ENCODE measurements at places on chromosomes 6 and 20.

GRCh38 chr6:167538746-167539145 lies 213.9 kb downstream of the TTLL2 start:
- no peak for DNase-seq

- no peak for DNase-seq
These were observed 46.6 kb downstream of the UBR2 start for GRCh38 chr6:42610416-42610815.

DNA sequence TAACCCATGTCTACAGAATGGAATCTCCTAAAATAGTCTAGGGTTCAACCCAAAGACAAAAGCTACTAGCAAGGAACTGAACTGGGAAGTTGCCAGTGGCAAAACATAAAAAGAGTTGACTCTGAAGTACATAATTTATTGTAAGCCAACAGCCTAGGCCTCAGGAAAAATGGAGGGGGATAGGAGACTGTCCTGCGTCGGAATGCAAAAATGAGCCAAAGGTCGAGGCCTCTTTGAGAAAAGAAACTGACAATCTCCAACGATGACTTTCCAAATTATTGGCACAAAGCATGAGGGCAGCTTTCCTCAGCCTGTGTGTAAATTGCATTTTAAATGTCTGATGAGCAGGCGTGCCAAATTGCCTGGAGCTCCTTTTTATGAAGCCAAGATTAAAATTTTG lies 2.1 kb downstream of the COL12A1 start:
- DNase-seq = no peak

DNA sequence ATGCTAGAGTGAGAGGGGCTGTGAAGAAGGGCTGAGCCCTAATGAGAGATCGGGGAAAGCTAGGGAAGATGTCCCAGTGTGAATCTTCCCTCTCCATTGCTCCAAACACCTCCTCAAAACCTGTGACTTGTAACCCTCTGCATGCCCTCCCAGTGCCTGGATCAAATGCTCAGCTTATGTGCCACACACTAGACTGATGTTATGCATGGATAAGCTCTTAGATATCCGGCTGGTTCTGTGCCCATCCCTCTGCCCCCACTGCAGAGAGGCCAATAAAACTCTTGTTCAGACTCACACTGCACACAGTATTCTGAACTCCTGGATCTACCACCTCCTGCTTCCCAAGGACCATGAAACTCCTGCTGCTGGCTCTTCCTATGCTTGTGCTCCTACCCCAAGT lies at the start of gene DEFB118:
Gene DEFB118 (plus strand): TSS at position 301 of the 400 bp plus-strand sequence. CDS start 50 bp downstream, at position 351.
- DNase-seq = no peak

DNA sequence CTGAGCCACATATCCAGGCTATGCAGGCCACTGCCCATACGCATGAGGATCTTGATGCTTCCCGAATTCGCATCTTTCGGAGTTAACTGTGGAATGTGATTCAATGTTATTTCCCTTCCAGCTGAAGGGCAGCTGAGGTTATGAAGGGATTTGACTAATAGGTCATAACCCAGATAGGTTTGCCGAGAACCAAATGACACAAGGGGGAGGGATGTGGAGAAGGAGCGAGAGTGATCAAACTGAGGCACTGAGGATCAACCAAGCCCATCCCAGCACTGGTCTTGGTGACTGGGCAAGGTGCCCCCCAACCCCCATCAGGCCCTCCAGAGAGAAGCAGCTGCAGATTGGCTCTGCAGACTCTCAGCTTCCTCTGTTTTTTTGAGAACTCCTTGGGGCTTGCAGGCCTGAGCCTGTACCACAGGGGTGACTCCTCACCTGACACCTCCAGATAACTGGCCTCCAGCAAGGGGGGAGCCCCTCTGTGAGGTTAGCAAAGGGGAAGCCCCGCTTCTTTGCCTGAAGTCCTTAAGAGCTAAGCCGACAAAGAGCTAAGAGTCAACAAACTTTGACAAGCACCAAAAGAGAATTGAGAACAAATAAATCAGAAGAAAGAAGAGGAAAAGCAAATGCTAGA lies 185.9 kb downstream of the PDE7B start:
- peak; percentile 8 for DNase-seq

DNA sequence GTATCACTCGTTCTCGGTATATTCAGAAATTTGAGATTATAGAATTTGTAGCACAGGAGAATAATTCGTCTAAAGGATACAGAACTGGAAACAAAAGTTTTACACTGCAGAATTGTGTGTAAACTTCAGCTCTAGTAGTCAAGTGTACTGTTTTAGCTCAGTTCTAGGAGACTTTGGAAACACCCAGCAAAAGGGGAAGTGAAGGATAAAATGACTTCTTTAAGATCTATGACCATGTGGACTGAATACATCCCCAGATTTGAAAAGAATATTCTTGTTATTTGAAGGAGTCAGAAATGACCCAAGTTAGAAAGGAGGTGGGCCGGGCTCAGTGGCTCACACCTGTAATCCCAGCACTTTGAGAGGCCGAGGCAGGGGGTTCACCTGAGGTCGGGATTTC lies 174.0 kb upstream of the FOXQ1 start:
- no peak for DNase-seq

DNA sequence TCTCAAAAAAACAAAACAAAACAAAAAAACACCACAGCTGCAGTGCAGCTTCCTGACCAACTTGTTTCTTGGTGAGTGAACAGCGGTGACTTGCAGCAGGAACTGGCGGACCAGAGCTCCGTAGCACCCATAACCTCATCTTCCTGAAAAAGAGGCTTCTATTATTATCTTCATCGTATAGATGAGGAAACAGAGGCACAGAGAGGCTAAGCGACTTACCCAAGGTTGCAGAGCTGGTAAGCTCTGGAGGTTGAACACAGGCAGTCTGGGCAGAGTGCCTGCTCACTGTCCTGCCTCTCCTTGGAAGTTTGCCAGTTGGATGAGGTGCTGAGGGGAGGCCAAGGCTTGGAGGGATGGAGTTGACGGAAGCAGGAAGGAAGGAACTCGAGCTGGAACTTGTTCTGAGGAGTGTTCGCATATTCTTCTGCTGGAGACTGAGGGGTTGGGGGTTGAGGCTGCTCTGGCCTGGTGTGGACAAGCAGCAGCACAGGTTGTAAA lies 47.9 kb upstream of the CCDC167 start:
- DNase-seq = no peak

- no peak for DNase-seq
These were observed 91.7 kb downstream of the ERMARD start for GRCh38 chr6:169843110-169843509.

DNA sequence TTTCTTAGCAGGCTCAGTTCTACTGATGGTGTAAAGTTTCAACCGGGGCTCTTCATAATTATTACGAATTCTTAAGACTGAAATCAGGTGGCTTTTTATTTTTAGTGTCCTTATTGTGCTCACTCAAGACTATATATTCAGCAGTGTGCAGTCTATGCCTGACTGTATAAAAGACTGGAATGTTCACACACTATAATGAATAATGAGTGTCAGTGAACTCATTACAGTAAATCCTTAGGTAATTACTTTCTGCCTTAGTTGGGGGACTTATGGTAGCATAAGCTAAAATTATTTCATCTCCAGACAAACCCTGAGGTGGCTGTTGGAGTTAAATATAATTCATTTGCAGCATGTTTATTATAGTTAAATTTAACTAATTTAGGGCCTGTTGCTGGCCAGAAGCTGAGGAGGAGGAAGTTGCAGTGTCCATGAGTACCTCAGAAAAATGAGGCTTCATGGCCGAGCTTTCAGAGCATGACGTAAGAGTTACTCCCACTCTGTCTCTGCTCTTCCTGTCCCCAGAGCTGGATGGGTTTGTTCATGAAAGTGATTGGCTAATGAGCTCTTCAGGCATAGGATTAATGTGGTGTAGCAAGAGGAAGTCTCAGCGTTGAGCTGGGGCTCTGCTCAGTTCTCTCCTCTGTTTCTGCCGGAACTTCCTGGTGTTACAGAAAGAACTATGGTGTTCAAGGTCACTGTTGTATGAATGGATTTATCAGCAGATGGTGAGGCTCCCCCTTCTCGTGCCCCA lies 335.7 kb downstream of the NRN1 start:
- no peak for DNase-seq

DNA sequence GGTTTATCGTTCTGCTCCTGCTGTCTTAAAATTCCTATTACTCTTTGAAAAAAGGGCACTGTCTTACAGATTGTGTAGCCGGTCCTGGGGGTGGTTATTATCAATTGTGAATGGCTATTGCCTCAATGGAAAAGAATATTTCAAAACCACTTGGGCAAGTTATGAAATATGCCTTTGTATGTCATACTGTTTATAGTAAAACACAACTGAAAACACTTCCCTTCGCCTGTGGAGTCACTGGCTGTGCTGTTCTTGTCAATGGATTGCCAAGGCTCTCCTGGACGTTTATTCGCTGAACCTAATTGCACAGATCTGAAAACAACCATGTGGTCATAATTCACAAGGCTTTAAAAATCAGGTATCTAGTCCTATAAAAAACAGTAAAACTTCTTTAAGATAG lies 47.8 kb upstream of the TAGAP start:
- no peak for DNase-seq

DNA sequence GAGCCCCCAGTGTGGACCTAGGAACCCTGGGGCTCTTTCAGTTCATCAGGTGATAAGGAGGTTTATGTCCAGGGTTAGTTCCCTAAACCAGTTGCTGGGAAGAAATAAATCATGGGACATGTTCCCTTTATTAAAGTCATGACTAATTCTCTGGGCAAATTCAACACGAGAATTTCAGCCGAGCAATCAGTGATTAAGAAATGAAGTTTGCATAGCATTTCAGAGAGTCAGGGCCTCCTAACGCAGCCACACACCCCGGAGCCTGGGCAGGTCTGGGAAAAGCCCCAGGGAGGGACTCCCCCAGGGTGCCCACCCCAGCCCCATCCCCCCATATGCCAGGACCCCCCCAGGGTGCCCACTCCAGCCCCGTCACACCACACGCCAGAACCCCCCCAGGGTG lies 20.1 kb downstream of the SLCO4A1 start:
- DNase-seq = no peak

GRCh38 chr6:56709650-56710049 lies 67.0 kb upstream of the DST start:
- no peak for DNase-seq

GRCh38 chr6:11972270-11972669 lies 39.8 kb upstream of the HIVEP1 start:
- DNase-seq = no peak

- DNase-seq = no peak
These were observed 833 bp downstream of the RAB5IF start for GRCh38 chr20:36606158-36607066.

DNA sequence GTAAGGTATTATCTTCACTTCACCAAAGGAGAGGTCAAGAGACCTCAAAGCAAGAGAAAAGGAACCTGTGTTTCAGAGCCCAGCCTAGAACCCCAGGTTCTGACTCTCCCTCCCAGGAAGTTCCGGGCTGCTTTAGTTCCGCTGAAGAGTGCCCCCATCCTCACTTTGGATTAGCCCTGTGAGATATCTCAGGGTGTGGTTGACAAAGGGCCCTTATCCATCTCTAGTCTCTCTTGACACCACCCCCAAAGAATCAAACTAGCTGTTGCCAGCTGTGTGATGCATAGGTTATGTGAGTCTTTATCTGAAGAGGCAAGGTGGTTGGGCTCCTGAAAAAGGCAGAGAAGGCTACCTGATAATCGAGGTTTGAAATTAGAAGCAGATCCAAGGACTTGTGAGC lies 20.6 kb downstream of the BRPF3 start:
- DNase-seq = no peak

- DNase-seq = no peak
These were observed 28.9 kb downstream of the TBC1D7 start for GRCh38 chr6:13299403-13299821.

GRCh38 chr20:37494301-37494700 lies 26.7 kb upstream of the NNAT start:
- DNase-seq = no peak

- no peak for DNase-seq
These were observed 51.0 kb upstream of the ZFP64 start for GRCh38 chr20:52242237-52243230.

GRCh38 chr6:83044091-83044768 lies 21.4 kb downstream of the UBE3D start:
- DNase-seq = no peak

DNA sequence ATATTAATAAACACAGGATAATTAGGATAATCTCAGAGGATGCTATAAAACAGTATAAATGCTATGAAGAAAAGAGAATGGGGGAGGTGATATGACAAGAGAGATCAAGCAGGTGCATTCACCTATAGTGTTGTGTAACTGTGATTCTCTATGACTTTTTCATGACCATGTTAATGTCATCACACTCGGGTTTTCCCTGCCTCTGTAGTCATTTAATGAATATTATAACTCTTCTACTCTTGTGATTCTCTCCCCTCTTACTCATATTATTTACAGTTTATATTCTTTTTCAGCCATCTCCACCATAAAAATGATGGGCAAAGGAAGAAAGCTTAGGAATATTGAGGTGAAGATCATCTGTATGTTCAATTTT lies 106.9 kb upstream of the SGK1 start:
- no peak for DNase-seq

GRCh38 chr20:46347841-46348803 lies 39.8 kb upstream of the CDH22 start:
- DNase-seq = no peak

DNA sequence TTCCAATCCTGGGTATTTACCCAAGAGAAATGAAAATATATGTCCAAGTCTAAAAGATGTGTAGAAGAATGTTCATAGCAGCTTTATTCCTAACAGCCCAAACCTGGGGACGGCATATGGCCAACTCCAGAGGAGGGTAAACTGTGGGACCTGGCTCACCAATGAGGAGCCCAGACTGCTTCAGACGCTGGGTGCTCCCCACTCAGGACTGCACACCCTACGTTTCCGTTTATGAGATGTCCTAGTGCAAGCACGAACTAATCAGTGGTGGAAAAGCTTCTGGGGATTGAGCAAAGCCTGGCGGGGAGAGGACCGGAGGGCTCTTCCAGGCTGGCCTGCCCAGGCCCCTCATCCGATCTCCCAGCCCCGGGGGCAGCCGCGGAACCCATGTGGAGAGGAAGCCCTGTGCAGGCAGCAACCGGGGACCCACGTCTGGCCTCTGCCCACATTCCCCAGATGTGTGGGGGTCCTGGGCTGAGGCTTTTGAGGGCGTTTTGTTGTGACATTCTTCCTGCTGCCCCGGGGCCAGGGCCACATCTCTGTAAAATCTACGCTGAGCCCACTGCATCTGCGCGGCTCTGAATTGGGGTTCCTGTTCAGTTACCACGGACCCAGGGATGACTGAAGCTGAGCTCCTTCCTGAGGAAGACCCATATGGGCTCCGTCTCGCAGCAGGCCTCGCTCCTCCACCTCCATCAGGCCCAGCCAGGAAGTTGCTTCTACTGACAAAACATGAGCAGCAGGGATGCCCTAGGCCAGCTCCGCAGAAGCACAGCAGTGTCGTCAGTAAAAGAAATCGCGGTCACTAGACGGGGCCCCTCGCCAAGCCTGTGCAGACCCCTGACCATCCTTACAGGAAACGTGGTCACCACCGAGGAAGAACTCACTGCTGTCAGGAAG lies 188.0 kb downstream of the DLL1 start:
- DNase-seq = no peak

DNA sequence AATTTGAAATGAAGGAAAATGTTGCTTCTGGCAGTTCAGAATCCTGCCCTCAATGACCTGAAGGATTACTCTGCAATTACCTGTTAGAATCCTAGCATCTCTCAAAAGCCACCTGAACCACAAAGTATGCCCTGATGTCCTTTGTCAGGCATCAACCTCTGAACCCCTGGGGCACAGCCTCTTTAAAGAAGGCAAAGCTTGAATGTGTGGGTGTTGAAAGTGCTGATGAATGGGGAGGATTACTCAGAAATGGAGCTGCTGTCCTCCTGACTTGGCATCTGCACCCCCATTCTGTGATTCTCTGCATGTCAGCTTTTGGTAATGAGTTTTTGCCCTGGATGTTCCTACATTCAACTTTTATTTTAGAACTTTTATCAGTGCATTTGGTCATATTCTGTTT lies 179.2 kb downstream of the PKHD1 start:
- no peak for DNase-seq
